Activated CD8-positive, alpha-beta memory T cell treated with anti-CD3 and anti-CD28 coated beads for 4 hours (primary cell): ENCODE measurements at places on chromosomes 7 and 10.

DNA sequence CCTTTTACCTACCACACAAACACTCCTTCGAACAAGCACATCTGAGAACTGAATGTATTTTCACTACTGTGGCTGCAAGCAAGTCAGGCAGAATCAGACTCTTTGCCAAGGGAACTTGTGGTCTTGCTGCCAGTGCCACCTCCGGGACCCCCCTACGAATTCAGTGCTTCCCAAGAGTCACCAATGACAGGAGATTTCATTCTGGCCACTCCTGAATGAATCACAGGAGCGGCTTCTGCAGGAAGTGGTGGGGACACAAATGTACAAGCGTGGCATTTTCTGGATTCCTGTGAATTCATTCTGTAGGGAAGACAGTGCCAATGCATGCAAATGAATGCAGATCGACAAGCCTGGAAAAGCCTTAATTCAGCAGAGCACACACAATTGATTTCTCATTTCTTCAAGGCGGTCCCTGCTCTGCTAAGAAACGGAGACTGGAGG is 161.2 kb downstream of the CAMK1D start:
- no peak for DNase-seq

- no peak for DNase-seq
These were observed 39.3 kb upstream of the GGCT start for GRCh38 chr7:30543813-30544525.

DNA sequence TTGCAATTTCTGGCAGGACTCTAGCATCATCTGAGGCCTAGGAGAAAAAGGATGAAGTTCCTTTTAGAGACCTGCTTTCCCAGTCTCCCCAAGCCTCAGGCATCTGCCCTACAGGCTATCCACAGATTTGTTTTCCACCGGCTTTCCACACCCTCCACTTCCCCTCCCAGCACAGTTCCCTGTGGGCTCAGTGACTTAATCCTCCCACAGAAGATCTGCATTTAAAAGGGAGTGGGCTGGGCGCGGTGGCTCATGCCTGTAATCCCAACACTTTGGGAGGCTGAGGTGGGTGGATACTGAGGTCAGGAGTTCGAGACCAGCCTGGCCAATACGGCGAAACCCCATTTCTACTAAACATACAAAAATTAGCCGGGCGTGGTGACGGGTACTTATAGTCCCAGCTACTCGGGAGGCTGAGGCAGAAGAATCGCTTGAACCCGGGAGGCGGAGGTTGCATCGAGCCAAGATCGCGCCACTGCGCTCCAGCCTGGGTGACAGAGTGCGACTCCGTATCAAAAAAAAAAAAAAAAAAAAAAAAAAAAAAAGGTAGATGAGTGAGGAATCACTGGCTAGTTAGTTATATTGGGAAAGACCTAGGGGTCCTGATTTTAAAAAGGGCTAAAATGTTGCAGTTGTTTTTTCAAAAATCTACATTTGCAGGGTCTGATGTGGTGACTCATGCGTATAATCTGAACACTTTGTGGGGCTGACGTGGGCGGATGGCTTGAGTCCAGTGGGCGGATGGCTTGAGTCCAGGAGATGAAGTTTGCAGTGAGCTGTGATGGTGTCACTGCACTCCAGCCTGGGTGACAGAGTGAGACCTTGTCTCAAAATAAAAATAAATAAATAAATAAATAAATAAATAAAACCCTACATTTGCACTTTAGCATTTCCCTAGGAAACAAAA is 119.5 kb downstream of the BAMBI start:
- DNase-seq: no peak

DNA sequence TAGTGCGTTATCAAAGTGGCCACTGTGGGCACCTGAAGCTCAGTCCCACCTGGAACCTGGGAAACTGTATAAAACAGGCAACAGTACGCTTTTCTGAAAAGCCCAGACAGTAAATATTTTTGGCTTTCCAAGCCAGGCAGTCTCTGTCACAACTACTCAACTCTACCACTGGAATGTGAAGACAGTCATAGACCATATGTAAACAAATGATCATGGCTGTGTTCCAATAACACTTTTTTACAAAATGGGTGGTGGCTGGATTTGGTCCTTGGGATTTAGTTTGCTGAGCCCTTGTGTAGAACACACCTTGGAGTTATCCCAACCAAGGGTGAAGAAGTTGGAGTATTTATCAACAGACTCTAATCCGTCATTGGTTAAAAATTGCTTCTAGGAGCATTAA is 259.9 kb downstream of the SKIDA1 start:
- no peak for DNase-seq

GRCh38 chr7:42561797-42562196 is 324.8 kb upstream of the GLI3 start:
- DNase-seq: no peak

DNA sequence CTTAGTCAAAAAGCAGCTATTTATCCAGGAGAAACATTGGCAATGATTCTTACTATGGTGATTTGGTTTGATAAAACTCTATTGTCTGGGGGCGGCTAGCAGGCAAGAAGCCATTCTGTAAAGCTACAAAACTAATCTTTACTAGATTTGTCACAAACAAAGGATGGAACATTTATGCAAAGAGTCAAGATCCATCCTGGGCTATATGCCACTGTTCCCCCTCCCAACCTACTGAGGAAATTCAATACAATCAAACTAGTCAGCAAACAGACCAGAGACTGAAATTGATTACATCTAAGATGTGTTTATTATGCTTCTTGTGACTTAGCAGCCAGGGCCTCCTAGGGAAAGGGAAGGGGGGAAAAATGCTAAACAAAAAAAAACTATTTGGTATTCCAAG is 397.6 kb downstream of the GPAM start:
- DNase-seq: no peak

- DNase-seq: no peak
These were observed 108.8 kb downstream of the NPY start for GRCh38 chr7:24392774-24393173.

DNA sequence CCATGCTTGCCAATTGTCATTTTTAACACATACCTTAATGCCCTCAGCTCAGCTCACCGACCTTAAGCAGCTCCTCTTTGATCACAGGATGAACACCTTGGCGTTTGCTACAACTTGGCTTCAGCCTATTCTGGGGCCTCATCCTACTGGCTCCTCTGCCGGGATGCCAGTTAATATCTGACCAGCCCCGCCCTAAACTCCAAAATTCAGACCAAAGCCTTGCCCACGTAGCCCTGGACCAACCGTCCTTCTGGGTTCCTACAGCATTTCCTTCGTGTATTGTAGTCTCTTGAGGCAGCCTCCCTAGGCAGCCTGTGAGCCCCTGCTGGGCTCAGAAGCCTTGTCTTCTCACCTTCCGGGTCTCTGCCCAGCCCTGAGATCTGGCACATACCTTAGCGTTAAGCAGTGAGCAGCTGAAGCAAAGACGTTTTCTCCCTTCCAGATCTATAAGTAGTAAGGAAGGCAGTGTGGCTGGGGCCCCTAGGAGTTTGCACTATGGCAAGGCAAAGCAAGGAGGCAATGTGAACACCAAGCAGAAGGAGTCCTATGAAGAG is 836 bp downstream of the ENO4 start:
- no peak for DNase-seq

DNA sequence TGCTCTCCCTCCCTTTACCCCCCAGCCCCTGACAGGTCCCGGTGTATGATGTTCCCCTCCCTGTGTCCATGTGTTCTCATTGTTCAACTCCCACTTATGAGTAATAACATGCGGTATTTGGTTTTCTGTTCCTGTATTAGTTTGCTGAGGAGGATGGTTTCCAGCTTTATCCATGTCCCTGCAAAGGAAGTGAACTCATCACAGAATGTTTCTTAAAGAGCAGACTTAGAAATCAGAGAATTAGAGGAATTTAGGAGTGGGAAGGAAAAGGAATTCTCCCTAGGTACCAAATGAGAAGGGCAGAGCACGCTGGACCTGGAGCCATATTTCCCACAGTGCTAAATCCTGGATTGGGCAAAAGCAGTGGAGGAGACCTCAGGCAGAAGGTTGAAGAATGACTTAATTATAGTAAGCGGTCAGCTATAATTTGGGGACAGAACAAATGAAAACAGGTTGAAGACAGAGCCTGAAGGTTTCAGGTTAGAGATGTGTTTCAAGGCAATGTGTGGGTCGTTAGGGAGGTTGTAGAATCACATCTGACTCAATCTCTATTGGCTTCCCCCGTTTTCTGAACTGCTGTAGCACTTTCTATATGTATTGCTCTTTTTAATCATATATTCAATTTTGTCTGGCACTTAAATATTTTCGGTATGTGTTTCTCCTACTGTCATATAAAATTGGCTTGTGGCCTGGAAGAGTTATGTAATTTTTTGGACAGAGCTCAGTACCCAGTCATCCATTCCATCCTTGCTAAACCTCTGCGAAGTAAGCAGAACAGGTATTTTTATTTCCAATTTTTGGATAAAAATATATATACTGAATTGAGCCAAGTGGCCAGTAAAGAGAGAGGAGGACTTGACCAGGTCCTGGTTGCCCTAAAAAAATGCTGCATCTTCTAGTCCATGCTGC is 210.5 kb upstream of the KLF6 start:
- DNase-seq: no peak

DNA sequence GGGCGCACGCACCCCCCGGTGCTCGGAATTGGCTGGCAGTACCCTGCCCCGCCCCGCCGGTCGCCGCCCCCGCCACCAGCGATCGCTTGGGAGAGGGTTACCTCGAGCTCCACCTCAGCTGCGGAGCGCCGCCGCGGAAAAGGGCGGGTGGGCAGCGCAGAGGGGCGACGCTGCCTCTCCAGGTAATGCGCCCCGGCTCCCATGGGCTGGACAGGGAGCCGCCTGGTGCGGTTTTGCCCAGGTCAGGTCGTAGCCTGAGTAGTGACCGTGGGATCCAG is 1.3 kb downstream of the PFKFB3 start:
- DNase-seq: peak; percentile 43

GRCh38 chr10:110723224-110723891 is 79.2 kb downstream of the RBM20 start:
- DNase-seq: no peak

GRCh38 chr10:124384172-124384571 is 34.6 kb downstream of the OAT start:
- no peak for DNase-seq

- DNase-seq: no peak
These were observed 672.0 kb upstream of the FOXK1 start for GRCh38 chr7:4010061-4010605.
